ENCODE measurements at places on chromosomes 11 and 22.

DNA sequence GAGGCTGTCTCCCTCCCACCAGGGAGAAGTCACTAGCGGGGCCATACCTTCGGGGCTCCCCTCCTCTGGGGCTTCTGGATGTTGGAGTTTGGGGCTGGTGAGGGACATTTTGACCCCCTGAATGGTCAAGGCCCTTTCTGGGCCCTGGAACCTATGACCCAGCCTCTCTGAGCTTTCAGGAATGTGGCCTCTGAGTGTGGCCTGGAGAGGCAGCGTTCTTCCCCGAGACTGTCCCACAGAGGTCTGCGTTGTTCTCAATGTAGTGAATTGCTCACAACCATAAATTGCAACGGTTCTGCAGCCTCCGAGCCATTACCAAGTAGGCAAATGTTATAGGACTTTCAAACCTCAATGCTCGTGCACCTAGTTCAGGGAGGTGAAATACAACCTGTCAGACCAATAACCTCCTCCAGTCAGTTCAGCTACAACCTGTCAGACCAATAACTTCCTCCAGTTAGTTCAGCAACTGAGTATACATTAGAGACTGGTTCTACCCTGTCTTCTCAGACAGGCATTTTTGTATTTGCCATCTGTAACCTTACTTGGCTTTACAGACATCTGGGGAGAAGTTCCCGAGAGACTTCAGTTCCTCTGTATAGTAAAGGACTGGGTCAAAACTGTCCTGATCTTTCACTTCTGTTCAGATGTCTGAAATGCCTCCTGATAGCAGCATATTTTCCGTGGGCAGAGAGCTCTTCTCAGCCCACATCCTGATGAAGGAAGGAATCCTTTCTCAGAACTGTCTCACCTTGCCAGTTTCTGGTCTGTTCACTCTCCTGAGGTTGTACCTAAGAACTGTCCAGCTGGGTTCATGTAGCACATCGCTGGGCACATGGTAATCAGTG, 34.2 kb downstream of the MICAL2 start:
- no peak for DNase-seq

DNA sequence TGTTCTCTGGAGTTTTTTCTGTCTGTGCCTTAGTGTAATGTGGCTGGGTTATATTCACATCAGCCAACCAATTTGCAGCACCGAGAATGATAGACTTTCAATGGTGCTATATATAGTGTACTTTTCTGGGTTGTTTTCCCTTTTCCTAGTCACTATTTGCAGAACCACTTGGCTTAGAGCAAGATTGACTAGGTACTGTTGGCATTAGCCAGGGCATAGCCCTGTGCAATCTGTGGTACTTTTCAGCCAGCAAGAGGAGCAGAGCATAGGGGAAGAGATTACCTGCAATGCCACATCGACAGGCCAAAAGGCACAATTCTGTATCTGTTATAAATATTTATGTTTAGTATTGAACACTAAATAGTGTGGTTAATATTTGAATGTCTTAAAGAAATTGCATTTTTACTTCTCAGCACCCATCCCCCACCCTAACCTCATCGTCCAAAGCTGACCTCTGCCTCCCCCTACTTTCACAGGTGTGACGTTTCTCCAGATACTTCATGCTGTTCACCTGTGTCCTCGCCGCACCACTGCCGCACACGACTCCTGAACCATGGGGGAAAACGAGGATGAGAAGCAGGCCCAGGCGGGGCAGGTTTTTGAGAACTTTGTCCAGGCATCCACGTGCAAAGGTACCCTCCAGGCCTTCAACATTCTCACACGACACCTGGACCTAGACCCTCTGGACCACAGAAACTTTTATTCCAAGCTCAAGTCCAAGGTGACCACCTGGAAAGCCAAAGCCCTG, 51.4 kb downstream of the MICAL2 start:
- DNase-seq: no peak

GRCh38 chr11:126340960-126341606, 14.4 kb upstream of the ST3GAL4 start:
- DNase-seq: no peak

GRCh38 chr11:78334109-78334508, 83.5 kb downstream of the GAB2 start:
- DNase-seq: no peak

- no peak for DNase-seq
Measured at GRCh38 chr11:119490253-119491006, 67.5 kb upstream of the THY1 start.

GRCh38 chr11:109791337-109791736, 301.9 kb upstream of the ZC3H12C start:
- DNase-seq: peak; percentile 28

- no peak for DNase-seq
Measured at GRCh38 chr22:29187831-29188230, 17.9 kb upstream of the EMID1 start.

GRCh38 chr11:44065161-44065661, 859 bp upstream of the ACCS start:
- DNase-seq: no peak

GRCh38 chr11:2701898-2702434, 2.2 kb upstream of the KCNQ1OT1 start:
- no peak for DNase-seq

GRCh38 chr11:952406-953385, 27.0 kb downstream of the AP2A2 start:
- DNase-seq: no peak

GRCh38 chr11:44454666-44455065, 110.8 kb upstream of the CD82 start:
- no peak for DNase-seq

- DNase-seq: no peak
Measured at GRCh38 chr11:13208921-13209320, 68.7 kb upstream of the BMAL1 start.

DNA sequence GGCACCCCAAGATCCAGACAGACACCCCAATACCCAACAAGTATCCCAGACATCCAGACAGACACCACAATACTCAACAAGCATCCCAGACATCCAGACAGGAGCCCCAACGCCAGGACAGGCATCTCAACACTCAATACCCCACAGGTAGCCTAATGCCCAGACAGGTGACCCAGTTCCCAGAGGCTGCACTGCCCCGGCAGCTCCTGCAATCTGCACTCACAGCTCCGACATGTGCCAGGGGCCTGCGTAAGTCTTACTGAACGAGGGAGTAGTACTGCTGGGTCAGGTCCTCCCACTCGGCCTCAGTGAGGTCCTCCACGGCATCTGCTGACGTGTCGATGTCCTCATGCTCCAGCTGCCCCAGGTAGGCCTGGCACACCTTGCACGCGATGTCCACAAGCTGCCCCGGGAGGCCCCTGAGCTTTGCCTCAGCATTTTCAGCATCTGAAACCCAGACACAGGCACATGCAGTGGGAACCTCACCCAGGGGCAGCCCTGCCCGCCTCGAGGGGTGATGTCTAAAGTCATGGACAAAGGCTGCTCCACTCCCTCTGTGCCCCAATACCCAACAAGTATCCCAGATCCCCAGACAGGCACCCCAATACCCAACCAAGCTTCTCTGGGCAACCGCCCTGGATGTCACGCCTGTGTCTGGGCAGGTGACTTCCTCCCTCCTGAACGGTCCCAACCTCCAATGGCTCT, 16.6 kb downstream of the TTLL8 start:
- no peak for DNase-seq

DNA sequence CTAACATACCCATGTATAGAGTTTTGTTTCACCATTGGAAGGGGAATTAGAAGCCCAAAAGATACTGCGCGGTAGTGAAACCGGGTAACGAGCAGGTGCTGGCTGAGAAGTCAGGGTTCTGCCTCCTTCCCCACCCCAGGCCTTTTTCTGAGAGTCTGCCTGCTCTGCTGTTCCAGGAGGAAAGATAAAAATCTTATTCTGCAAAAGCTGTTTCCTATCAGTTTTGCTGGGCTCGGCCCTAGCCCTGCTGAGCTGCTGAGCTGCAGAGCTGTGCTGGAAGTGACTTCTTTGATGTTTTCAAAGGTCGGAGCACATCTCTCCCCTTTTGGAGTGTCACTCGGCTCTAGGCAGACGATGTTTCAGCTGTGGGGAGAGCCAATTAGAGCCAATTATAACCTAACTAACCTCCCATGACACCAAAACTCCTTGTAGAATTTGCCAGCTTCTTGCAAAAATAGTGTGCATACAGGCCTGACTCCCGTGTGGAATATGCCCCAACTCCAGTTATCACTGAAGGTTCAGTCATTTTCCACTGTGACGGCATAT, 59.4 kb downstream of the SPATA19 start:
- DNase-seq: no peak

DNA sequence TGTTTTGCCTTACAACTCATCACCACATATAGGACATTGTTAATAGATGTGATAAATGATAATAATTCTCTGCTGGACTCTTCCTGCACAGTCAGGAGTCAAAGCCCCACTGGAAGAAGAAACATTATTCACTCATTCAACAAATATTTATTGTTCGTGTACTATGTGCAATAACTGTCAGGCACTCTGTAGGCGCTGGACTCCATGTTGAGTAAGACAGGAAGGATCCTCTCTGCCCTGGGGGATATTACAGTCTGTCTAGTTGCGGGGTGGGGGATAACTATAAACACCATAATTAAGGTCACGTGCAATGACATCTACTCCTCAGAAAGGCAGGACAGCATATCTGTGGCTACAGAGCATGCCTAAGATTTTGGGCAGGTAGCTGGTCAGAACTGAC, 281.1 kb downstream of the FAT3 start:
- no peak for DNase-seq

GRCh38 chr11:119489087-119489486, 66.1 kb upstream of the THY1 start:
- DNase-seq: no peak

DNA sequence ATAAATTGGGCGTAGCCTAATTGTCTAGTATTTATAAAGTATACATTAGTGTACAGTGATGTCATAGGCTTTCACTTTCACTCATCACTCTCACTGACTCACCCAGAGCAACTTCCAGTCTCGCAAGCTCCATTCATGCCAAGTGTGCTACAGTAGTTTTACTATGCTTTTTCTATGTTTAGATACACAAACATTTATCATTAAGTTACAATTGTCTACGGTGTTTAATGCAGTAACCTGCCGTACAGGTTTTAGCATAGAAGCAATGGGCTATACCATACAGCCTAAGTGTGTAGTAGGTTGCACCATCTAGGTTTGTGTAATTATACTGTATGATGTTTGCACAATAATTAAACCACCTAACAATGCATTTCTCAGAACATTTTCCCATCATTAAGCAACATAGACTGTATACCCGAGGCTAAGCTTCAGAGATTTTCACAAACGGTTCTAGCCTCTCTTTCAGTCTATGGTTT, 17.5 kb downstream of the OR9G1 start:
- no peak for DNase-seq

GRCh38 chr11:91248199-91248807, 976.3 kb upstream of the FAT3 start:
- peak; percentile 57 for DNase-seq

DNA sequence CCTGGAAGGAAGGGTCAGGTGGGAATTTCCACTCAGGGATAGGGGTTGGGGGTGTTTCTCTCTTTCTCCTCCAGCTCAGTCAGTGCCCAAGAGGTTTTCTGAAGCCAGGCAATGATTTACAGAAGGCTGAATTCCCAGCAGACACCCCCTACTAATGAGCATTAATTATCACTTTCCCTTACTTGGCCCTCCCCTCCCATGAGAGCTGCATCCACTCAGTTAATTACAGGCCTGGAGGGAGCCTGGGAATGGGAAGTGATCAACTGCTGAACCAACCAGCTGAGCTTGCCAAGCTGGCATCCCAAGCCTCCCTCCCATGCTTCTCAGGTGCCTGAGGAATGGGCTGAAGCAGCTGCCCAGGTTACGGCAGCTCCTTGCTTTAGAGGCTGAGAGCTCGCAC, 992 bp downstream of the LGALS12 start:
- no peak for DNase-seq

DNA sequence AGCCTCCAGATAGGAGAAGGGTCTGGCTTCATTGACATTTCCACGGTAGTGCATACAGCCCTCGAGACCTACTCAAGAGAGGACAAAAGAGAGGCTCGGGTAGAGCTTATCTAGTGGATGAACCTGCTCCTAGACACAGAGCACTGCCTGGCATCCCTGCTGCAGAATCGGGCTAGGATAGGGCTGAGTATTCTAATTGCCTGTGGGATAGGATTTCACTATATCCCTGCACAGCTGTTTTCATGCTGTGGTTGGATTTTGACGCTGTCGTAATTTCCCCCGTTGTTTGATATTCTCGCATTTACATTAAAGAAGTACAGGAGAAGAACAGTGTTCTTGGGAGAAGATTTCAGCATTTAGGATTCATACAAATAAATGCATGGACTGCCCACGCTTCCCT, 107.8 kb downstream of the KIRREL3 start:
- no peak for DNase-seq

- DNase-seq: peak; percentile 22
Measured at GRCh38 chr11:59729834-59730233, 16.2 kb upstream of the OR10V1 start.

DNA sequence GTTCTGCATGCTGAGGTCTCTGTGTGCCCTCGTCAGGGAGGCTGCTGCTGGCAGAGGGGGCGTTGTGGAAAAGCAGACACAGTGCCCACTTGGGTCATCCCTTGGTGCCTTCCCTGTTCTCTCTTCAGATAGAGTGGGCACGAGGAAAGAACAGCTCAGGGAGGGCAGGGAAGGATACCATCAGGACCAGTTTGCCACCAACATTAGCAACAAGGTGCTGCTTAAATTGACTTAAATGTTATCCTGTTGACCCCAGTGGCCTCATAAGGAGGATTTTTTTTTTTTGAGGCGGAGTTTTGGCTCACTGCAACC, 91.2 kb downstream of the BCR start:
- DNase-seq: no peak

DNA sequence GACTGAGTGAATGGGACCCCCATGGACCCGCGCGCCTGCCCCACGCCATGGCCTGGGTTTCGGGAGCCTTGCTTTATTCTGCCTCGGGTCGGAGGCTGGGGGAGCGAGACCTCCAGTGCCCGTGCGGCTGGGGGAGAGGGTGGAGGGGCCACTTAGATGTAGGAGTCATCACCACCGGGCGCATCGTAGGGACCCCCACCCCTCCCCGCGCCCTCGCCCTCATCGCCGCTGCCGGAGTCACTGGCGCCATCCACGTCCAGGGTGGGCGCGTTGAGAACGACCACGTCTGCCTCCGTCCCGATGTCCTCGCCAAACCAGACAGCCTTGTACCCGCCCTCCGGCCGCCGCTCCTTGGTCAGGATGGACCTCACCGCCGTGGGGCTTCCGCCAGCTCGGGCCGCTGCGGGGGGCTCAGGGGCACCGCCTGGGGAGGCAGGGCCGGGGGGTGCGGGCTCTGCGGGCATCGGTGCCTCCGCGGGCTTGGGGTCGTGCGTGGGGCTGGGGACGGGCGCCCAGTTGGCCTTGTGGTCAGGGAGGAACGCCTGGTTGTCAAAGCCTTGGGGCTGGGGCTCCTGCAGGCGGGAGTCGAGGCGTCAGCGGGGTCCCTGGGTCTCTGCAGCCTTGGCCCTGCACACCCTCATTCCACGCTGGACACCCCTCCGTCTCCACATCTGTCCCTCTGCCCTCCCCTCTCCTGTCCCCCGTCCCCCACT, 1.6 kb upstream of the IRF7 start:
- no peak for DNase-seq

DNA sequence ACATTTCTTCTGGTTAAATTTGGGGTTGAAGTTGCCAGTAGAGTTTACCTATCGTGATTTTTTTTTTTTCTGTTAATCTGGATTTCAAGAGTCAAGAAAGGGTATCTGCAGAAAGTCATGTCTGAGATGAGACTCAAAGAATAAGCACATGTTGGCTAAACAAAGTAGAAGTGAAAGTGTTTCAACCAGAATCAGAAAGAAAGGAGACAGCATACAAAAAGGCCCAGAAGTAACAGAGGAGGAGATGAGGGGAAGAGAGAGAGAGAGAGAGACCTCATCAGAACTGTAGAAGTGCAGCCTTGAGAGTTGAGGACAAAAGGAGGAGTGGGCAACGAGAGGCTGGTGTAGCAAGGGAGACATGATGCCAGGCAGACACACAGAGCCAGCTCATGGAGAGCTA, 54.9 kb downstream of the SVIP start:
- no peak for DNase-seq

Data from suppressor macrophage treated with lipopolysaccharide for 1 hour (primary cell).